Activated T-cell treated with anti-CD3 and anti-CD28 coated beads, Interleukin-2, amount 50 U/mL, for 72 hours (primary cell): ENCODE measurements at places on chromosomes 4 and X. TPM values are rescaled to one million over a fixed set of nuclear protein-coding genes. Genes with fewer than 3 reads are reported as not detected.

- no peak for DNase-seq
Observed at GRCh38 chr4:111323496-111323895, 700.6 kb upstream of the PITX2 start.

- DNase-seq = no peak
Observed at GRCh38 chr4:172515266-172515879, 653.2 kb upstream of the GALNT7 start.

- DNase-seq = no peak
Observed at GRCh38 chr4:139567159-139567870, 11.3 kb upstream of the SETD7 start.

ANKRD50 gene
- total RNA-seq = 1.0 TPM

DNA sequence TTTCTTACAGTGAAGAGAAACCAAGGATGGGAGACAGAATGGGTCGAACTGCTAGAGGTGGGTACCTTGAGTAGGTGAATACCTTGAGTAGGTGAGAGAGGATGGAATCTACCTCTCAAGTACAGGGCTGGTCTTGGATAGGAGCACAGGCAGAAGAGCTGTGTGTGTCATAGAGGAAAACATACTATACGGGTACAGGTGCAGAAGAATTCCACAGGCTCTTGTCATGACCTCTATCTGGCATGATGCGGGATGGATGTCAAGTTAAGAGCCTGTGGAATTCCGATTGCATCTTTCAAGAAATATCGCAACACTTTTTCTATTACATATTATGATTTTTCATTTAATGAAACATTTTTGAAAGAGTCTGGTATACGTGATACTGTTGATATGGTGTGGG is 18.0 kb upstream of the OCIAD1 start:
- no peak for DNase-seq

ATP6AP2 gene
- 58.4 TPM for total RNA-seq

- DNase-seq = no peak
Observed at GRCh38 chr4:18734405-18734804, 712.9 kb upstream of the LCORL start.

DNA sequence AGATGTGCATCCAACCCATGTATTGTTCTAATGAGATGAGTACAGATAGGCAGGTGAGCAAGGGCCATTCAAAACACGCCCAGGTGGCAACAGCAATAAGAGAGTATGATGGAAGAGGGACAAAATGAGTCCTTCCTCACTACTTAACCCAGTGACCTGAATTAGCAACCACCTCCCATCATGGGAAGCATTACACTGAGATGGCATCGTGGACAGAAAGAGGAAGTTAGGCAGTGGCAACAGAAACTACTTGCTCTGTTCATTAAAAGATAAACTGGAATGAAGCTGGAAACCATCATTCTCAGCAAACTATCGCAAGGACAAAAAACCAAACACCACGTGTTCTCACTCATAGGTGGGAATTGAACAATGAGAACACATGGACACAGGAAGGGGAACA is 17.2 kb downstream of the RXFP1 start:
- no peak for DNase-seq

GRCh38 chr4:14023896-14024295 is 396.4 kb upstream of the BOD1L1 start:
- no peak for DNase-seq

DNA sequence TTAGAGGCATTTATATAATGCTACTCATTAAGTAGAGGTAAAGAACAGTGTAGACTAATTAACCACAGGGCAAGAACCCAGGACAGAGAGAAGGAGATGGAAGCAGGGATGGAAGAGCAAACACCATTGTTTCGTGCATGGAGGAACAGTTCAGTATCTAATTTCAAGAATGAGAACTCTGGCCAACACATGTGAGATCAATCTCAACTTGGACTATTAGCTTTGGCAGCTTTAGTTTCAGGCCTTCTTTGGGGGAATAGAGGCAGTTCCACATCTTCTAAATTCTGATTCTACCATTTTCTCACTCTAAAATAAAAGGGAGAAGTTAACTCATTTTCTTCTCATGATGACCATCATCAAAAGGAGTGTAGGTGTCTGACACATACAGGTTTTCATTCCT is 207.0 kb downstream of the LDB2 start:
- DNase-seq = no peak

GRCh38 chrX:21840193-21840545 is 752 bp downstream of the MBTPS2 start:
- DNase-seq = peak; percentile 36

DNA sequence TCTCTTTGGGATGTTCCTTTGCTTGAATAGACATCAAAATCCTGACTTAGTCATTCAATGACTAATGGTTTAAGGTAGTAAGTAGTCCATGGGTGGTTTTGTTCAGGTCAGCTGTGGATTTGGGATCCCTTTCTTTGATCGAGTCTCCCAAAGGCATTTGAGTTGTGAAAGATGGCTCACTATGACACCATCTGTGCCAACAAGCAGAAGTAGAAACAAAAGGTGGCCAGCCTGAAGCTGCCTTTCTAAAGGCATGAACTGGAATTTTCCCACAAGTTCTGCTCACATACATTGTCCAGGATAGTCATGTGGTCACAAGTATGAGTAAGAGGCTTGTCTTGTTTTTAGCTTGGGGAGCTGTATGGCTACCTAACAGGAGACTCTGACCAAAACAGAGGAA is 129.9 kb downstream of the CCNG2 start:
- DNase-seq = no peak

ZNF711 gene
- total RNA-seq = 4.6 TPM
